ENCODE measurements at places on chromosomes 1 and 21.

DNA sequence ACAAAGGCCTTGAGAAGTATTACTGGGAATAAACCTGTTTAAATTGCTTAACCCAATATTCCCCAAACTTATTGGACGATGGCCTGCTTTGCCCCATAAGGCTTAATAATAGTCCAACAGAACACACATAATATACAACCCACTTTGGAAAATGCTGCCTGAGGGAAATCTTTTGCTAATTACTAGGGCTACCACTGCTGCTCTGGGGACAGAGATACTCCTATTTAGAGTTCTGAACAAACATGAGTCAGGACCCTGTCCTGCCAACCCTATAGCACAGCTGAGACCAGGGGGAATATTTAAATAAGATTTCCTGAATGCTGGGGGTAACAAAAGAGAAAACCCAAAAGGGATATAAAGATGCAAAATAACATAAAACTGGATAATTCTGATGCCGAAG is 139.1 kb downstream of the BRINP2 start:
- DNase-seq = no peak

DNA sequence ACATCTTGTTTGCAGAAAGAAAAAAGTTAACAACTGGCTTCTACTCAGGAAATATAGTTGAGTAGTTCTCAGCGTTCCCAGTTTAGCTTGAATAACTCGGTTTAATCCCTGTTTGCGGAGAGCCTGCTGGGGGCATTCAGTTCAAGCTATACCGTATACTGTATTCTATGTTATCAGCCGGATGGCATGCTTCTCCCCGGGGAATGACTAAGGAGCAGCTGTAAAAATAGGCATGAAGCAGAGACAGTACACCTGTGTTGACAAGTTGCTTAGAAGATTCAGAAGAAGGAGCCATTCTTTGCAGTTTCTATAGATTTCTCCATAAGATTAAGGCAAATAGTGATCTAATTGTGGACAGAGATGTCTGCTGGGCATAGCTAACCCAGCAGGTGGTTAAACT is 267.8 kb upstream of the NCAM2 start:
- DNase-seq = no peak

- DNase-seq = no peak
Measured at GRCh38 chr1:212586206-212587015, 22.1 kb upstream of the ATF3 start.

DNA sequence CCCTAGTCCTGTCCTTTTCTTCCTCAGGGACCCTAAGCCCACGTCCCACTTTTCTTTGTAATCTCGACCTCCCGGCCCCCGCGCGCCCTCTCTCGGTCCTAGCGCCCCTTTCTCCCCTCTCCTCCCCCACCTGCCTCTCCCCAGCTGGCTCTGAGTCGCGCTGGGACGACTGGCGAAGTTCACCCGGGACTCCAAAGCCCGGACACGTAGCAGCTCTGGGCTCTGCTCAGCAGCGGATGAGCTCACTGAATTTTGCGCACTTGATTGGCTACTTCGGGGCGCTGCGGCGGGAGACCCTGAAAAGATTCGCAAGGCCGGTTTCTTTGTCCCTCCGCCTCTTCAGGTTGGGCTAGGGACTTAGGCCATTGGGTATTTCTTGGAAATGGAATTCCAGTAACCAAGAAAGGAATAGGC is 16.3 kb upstream of the ACKR1 start:
- no peak for DNase-seq

DNA sequence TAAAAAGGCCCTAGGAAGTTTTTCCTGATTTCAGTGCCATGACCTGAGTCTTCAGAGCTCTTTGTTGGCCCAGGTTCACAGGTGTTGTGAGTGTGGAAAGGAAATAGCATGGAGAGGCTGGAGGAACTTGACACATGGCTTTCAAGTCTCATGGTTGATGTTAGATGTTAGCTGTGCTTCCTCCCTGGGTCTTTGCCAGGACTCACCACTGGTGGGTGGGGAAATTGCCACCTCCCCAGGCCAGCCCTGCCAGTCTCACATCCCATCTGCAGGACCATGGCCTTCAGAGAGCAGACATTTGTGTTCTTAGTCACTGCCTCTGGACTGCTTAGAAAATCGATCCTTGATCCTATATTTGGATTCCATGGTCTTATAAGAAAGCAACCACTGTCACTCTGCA is 383.2 kb downstream of the DISC1 start:
- no peak for DNase-seq

GRCh38 chr1:10980094-10980577 is 32.3 kb upstream of the TARDBP start:
- no peak for DNase-seq

DNA sequence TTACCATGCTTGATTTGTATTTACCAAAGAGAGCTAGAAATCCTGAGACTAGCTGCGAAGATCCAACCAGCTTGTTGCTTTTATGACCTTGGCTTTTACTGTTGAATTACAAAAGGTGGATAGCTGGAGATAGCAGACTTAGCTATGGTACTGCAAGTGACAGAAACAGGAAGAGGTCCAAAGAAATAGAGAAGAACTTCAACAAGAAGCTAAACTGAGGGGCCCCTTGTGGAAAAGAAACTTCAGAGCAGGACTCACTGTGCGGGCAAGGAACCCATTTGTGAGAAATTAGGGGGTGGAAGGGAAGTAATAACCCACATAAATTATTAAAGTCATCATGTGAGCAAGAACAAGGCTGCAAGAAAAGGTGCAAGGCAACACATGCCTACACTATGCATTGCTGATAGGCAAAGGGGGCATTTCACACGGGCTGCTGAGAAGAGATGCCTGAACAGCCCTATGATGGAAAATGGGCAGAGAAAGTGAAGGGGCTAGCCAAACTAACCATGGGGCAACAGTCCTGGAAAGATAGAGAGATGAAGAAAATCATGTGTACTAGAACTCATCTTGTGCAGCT is 116.6 kb upstream of the PRDX6 start:
- DNase-seq = no peak

DNA sequence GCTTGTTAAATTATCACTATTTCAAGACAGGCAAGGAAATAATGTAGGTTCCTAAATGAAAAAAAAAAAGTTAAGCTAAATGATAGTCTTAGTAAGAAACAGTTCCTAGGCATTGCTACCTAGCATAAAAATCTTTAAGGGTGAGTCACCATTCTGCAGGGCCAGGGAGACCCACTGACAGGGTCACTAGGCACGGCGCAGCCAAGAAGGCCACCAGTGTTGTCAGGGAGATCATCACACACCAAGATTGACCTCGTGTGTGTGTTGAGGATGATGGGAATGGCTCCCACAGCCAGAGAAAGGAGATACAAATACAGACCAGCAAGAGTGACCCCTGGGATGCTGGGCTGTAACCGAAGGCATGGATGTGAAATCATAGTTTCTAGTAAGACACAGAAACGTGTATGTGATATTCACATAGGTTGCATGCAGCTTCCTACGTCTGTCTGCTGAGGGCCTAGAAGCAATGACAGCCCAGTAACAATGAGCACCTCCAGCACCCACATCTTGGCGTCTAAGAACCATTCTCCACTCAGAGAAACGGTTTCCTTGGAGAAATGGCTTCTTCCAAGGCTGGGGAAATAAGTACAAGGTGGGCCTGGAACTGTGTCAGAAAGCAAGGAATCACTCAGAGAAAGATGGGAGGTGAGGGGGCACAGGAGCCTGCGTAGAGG is 29.1 kb downstream of the RIPK4 start:
- DNase-seq = no peak

DNA sequence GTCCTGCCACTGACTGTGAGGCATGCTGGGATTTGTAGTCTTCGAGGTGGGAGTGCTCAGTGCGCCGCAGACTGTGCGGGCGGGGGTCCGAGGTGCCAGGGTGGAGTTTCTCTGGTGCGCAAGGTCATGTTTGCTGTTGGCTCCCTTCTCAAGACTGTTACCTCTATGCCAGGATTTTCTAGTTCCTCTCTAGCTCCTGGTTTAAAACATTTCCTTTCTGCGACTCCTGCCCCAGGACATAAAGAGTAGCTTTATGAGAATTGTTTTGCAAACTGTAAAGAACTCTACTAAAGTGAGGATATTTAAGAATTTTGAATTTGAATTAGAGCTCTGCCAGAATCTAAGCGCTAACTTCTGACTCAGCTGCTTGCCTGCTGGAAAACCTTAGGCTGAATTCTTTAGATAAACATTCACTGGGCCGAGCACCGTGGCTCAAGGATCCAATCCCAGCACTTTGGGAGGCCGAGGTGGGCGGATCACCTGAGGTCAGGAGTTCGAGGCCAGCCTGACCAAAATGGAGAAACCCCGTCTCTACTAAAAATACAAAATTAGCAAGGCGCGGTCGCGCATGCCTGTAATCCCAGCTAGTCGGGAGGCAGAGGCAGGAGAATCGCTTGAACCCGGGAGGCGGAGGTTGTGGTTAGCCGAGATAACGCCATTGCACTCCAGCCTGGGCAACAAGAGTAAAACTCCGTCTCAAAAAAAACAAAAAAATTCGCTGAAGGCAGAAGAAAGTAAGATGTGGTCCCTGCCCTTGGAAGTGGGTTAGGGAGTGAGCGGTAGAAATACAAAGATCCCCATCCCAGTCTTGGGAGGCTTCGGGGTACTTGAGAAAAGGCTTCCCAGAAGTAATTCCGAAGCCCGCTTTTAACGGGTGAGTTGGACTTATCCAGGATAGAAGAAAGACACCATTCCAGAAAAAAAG is 992 bp upstream of the USP48 start:
- DNase-seq = no peak

DNA sequence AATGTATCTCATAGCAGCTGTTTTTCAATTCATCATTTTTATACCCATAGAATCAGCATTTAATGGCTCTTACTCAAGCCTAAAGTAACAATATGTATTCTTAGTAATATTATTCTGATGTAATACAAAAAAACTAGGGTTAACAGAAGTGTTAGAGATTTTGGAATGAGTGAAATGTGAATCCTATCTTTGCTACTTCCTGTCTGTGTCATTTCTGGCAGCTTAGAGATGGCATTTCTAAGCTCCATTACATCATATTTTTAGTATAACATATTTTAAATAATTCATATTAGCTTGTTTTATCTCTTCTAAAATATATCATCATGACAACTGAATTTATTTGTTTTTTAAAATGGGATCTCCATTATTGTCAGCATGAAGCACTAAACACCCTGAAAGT is 90.2 kb downstream of the LRRC7 start:
- DNase-seq = no peak

GRCh38 chr1:16986962-16987361 is 6.5 kb upstream of the MFAP2 start:
- DNase-seq = no peak

GRCh38 chr1:77889671-77890070 is 1.2 kb downstream of the NEXN start:
- DNase-seq = no peak

DNA sequence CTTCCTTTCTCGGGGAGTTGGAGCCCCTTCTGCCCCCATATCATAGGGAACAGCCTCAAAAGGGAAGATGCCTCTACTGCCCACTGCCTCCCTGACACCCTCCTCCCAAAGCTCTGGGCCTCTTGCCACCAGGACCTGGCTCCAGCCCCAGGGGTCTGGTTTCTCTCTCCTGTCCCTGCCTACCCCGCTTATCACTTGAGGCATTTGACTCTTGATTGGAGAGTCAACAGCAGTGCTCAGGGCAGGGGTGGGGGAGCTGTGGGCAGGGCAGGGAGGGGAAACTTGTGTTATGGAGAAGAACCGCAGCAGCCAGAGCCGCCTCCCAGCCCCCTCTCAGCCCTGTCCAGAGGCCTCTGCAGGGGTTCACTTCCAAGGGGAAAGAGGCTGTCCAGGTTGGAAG is 573 bp downstream of the TRIM63 start:
- no peak for DNase-seq

- DNase-seq = no peak
Measured at GRCh38 chr1:94058766-94059165, 62.2 kb downstream of the ABCA4 start.

- DNase-seq = no peak
Measured at GRCh38 chr1:150550222-150551050, 1.2 kb downstream of the ADAMTSL4 start.

GRCh38 chr1:194786027-194786426 is 1599.6 kb upstream of the B3GALT2 start:
- DNase-seq = no peak

GRCh38 chr1:24735509-24736375 is 9.5 kb upstream of the CLIC4 start:
- no peak for DNase-seq

DNA sequence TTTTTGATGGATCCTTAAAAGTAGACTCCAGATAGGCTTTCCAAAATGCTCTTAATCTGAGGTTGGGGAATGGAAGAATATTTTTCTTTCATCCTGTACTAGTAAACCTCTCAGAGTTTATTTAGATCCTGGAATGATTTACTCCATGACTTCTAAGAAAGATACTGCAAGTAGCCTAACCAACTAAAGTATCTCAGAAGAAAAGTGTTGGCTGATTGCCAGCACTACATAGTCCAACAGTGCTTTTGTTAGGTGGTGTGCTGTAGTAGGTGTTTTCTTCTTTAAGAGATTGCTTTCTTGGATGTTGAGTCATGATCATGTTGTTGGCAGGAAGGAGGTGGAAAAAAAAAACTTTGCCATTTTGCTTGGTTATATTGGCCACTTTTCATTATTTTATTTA is 119.8 kb downstream of the OSBPL9 start:
- DNase-seq = no peak

DNA sequence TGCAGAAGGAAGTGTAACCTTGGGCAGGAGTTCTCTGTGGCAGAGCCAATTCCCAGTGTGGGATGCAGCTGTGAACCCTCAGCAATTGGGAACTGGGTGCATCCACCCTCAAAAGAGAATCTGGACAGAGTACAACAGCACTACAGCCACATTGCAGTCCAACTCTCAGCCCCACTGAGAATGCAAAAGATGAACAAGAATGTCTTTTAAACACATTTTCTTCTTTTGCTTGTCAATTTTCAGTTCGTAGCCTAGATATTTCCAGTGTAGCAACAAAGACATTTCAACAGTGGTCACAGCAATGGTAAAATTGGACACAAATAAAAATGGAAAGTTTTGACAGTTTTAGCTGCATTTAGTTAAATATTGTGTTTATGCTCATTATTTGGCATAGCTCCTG is 114.0 kb upstream of the APP start:
- no peak for DNase-seq

GRCh38 chr1:116130356-116130755 is 19.2 kb downstream of the MAB21L3 start:
- no peak for DNase-seq

GRCh38 chr1:66940981-66941380 is 16.2 kb downstream of the MIER1 start:
- no peak for DNase-seq

GRCh38 chr1:181911715-181912114 is 149.8 kb downstream of the ZNF648 start:
- DNase-seq = no peak

DNA sequence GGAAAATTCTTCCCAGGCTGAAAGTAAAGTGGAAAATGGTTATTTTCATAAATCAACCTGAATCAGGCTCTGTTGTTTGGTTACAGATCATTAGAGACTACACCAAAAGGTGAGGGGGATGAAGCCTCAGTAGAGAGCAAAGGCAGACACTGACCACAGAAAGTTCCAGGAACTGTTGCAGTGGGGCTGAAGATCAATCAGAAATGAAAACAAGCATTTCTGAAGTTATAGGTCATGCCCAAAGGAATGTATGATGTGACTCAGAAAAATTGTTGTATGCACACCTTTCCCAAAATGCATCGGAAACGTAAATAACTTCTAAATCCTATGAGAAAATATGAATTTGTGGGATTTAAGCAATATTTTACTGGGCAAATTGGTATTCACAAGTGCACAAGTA is 63.3 kb downstream of the FYB2 start:
- no peak for DNase-seq

Data from brain pericyte (primary cell).